ENCODE measurements at places on chromosomes 1 and 21. TPM values are rescaled to one million over a fixed set of nuclear protein-coding genes. Genes with fewer than 3 reads are reported as not detected.

The STMN1 gene
- 4.7 TPM for total RNA-seq

DNA sequence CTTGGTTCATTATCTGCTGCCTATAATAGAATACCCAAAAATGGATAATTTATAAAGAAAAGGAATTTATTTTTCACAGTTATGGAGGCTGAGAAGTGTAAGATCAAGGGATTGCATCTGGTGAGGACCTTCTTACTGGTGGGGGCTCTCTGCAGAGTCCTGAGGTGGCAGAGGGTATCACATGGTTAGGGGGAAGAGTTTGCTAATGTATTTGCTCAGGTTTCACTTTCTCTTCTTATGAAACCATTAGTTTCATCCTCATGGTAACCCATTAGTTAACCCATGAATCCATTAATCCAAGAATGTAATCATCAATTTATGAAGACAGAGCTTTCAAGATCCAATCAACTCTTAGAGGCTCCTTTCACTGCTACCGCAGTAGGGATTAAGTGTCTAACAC lies 120.6 kb downstream of the DNM3 start:
- H3K4me1 ChIP-seq, result no peaks in the 10 kb centered on the region
- H3K4me3 ChIP-seq, result no peak overlapping the region
- no peak for DNase-seq
- H3K36me3 ChIP-seq, result no peaks in the 10 kb centered on the region
- no peaks in the 10 kb centered on the region for H3K27me3 ChIP-seq

DNA sequence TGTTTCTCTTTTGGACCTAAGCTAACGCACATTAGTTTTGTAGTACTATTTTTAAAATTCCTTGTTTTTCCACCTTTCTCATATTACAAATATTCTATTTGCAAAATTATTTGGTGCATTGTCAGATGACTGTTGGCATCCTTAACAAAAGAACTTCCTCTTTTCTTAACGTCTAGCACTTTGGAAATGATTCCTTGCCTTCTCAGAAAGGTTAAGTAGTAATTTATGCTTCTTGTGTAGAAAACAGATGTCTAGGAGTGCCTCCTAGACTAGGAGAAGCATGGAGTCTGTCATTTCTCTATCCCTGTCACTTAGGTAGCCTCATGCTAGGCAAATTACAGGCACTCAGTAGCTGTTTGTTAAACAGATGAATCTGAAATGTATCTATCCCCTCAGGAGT lies 64.4 kb downstream of the HSPA13 start:
- H3K4me1 ChIP-seq, result no peaks in the 10 kb centered on the region
- no peak overlapping the region for H3K4me3 ChIP-seq
- no peaks in the 10 kb centered on the region for H3K27me3 ChIP-seq
- no peaks in the 10 kb centered on the region for H3K36me3 ChIP-seq

GRCh38 chr21:34846601-34847112 lies 177.9 kb downstream of the CLIC6 start:
- peak; percentile 90 for DNase-seq
- peak overlapping the region; percentile 85 for H3K27ac ChIP-seq
- H3K4me3 ChIP-seq, result no peak overlapping the region
- H3K4me1 ChIP-seq, result peaks cover 57% of the 10 kb centered on the region

- DNase-seq, result no peak
- no peak overlapping the region for H3K27ac ChIP-seq
- no peaks in the 10 kb centered on the region for H3K27me3 ChIP-seq
Observed at GRCh38 chr1:229136822-229137221, 134.1 kb upstream of the RAB4A start.

DNA sequence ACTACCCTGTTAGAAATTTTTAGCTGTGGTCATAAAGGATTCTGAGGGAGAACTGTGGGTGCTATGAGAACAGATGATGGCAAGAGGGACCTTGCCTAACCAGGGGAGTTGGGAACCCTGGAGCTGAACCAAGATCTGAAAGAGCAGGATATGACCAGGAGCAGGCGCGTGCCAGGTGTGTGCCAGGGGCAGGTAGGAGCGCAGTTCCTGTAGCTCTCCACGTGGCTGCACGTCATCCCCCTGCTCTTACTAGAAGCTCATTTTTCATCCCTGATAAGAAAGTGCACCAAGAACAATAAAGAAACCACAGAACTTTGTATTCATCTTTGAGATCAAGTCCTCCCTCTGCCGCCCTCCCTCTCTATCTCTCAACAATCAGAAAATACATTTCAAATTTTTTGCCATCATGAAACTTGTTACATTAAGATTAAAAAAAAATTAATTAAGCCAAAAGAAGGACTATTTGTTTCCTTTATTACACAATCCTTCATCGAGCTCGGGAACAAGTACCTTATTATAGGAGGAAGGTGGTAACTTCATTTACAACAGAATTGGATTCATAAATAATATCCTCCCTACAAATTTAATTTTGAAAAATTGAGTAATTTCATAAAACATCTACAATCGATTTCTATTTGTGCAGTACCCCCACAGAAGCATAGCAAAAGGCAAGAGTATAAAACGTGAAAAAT lies 78.5 kb downstream of the SLC35F3 start:
- H3K27me3 ChIP-seq, result no peaks in the 10 kb centered on the region
- H3K4me3 ChIP-seq, result no peak overlapping the region
- H3K4me1 ChIP-seq, result no peaks in the 10 kb centered on the region

DNA sequence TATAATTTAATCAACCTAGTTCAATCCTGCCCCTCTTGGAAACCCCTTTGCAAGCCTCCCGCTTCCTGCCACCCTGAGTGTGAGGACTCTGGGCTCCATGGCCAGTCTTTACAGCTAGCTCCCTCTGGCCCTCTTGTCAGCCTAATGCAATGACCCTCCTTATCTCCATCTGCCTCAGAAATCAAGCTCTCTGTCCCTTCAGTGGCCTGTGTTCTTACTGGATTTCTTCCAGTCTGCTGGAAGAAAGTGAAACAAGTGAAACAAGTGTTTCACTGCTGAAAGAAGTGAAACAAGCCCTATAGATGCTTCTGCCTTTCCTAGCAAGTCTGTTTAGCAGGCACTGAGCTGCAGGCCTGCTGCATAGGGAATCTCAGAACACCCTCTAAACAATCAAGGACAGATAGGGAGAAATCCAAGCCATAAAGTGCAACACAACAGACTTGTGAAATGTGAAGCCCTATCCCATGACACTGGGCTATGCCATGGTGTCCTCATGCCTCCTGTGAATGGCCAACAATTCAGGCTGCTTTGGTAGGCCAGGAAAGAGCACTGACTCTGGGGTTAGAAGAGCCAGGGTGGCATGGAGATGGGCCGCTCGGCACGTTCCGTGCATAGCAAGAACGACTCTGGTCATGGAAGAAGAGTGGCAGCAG lies 55.9 kb downstream of the FAM163A start:
- H3K27ac ChIP-seq, result peak overlapping the region; percentile 37
- H3K4me3 ChIP-seq, result no peak overlapping the region

GRCh38 chr1:19035377-19036040 lies 79.0 kb upstream of the IFFO2 start:
- no peaks in the 10 kb centered on the region for H3K36me3 ChIP-seq
- no peak overlapping the region for H3K4me3 ChIP-seq
- DNase-seq, result no peak
- no peak overlapping the region for H3K27ac ChIP-seq
- peaks cover 7% of the 10 kb centered on the region for H3K27me3 ChIP-seq

- no peaks in the 10 kb centered on the region for H3K27me3 ChIP-seq
- peak overlapping the region; percentile 28 for H3K27ac ChIP-seq
- DNase-seq, result no peak
- H3K4me3 ChIP-seq, result no peak overlapping the region
- H3K4me1 ChIP-seq, result peaks cover 34% of the 10 kb centered on the region
Observed at GRCh38 chr1:21266119-21266774, 24.0 kb downstream of the ECE1 start.

GRCh38 chr1:155342842-155343241 lies 22.1 kb downstream of the RUSC1 start:
- no peaks in the 10 kb centered on the region for H3K27me3 ChIP-seq
- peaks cover 5% of the 10 kb centered on the region for H3K36me3 ChIP-seq
- H3K4me1 ChIP-seq, result no peaks in the 10 kb centered on the region
- DNase-seq, result no peak
- no peak overlapping the region for H3K27ac ChIP-seq
- no peak overlapping the region for H3K4me3 ChIP-seq

- no peaks in the 10 kb centered on the region for H3K27me3 ChIP-seq
- H3K4me3 ChIP-seq, result no peak overlapping the region
- H3K27ac ChIP-seq, result no peak overlapping the region
- DNase-seq, result no peak
- H3K4me1 ChIP-seq, result no peaks in the 10 kb centered on the region
Observed at GRCh38 chr1:43438953-43439581, 14.7 kb downstream of the HYI start.

DNA sequence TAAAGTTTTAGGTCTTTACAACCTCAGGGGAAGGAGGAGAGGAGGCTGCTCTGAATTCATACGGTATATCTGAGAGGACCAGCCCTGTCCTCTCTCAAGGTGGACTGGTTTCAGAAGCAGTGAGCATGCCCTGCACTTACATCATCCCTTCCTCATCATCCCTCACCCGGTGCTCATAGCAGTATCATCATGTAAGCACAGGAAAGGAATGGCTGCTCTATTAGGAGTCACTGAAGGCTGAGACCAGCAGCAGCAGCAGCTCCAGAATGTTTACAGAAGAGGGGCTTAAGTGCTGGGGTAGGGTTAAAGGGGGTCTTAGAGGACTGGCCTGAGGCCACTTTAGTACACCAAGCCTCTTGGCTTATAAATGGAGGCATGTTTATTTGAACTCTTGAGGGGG lies 185.9 kb downstream of the AK5 start:
- H3K36me3 ChIP-seq, result no peaks in the 10 kb centered on the region
- no peak overlapping the region for H3K27ac ChIP-seq
- H3K4me1 ChIP-seq, result no peaks in the 10 kb centered on the region
- H3K4me3 ChIP-seq, result no peak overlapping the region
- no peaks in the 10 kb centered on the region for H3K27me3 ChIP-seq
- DNase-seq, result no peak

The SLC1A7 gene
- 0.25 TPM for total RNA-seq

GRCh38 chr1:78045926-78046778 lies at the start of gene GIPC2:
Gene GIPC2 (plus strand): TSS chr1:78045966. CDS start chr1:78046095, 129 bp downstream.
- H3K4me1 ChIP-seq, result peaks cover 17% of the 10 kb centered on the region
- H3K27me3 ChIP-seq, result no peaks in the 10 kb centered on the region
- no peak for DNase-seq
- H3K27ac ChIP-seq, result peak within 1 kb of the TSS; percentile 70

DNA sequence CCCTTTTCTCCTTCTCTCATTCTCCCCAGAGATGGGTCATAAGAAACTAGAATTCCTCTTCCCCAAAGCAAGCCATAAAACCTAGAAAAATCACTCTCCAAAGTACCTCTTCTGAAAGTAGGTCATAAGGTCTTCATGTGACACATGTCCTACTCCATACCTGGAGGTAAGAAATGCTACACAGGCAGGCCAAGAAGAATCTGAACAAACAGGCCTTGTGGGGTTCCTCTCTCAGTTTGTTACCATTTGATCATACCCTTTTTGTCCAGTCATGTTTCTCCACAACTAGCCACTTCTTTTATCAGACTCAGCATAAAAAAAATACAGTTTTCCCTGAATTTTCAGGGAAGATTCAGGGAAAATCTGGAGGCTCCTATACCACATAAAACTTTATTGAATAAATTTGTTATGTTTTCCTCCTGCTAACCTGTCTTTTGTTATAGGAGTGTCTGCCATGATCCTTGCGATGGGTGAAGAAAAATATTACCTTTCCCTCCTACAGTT lies 134.4 kb upstream of the LMO4 start:
- DNase-seq, result no peak
- H3K27ac ChIP-seq, result no peak overlapping the region
- no peak overlapping the region for H3K4me3 ChIP-seq
- no peaks in the 10 kb centered on the region for H3K36me3 ChIP-seq

- H3K36me3 ChIP-seq, result no peaks in the 10 kb centered on the region
- H3K4me3 ChIP-seq, result no peak overlapping the region
- no peak for DNase-seq
- H3K27ac ChIP-seq, result no peak overlapping the region
- no peaks in the 10 kb centered on the region for H3K4me1 ChIP-seq
Observed at GRCh38 chr1:81547912-81548303, 252.8 kb upstream of the ADGRL2 start.

GRCh38 chr1:44894591-44894990 lies 51.5 kb upstream of the PTCH2 start:
- no peaks in the 10 kb centered on the region for H3K27me3 ChIP-seq
- no peaks in the 10 kb centered on the region for H3K36me3 ChIP-seq
- no peaks in the 10 kb centered on the region for H3K4me1 ChIP-seq
- H3K4me3 ChIP-seq, result no peak overlapping the region

DNA sequence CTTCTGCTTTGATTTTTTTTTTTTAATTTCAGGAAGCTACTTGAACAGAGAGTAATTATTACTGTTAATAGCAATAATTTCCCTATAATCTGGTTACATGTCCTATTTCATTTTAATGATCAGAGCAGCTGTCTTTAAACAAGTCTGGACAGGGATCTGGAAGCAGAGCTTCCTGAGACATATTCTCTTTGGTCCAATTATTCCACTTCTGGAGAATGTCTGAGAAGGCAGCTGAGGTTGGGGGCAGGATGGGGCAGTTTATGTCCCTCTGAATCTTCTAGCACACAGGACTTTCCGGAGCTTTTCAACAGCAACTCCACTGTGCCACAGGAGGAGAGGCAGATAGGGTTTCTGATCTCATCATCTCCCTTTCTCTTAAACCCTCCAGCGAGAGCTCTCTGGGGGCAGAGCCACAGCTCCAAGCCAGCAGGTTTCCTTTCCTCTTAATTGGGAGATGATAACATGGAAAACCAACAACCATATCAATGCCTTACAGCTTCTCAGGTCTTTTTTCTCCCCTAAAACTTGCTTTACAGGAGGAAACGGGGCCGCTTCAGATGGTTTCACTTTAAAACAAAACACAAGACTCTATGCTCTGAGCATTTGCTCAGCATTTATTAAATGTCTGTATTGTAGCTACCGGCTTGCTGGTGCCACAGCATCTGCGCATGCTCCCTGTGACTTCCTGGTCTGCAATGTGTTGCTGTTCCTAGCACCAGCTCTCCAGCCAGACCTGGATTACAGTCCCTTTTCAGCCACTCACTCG lies 425.7 kb upstream of the USP24 start:
- H3K27me3 ChIP-seq, result no peaks in the 10 kb centered on the region
- H3K4me1 ChIP-seq, result peaks cover 4% of the 10 kb centered on the region
- peak; percentile 43 for DNase-seq
- peak overlapping the region; percentile 26 for H3K27ac ChIP-seq
- peak overlapping the region; percentile 38 for H3K4me3 ChIP-seq

The IQCC gene
- total RNA-seq, result 0.82 TPM

The CHD1L gene
- 9.0 TPM for total RNA-seq

GRCh38 chr1:92447033-92447681 lies 39.6 kb downstream of the GFI1 start:
- no peaks in the 10 kb centered on the region for H3K36me3 ChIP-seq
- no peaks in the 10 kb centered on the region for H3K27me3 ChIP-seq
- H3K4me3 ChIP-seq, result no peak overlapping the region
- H3K27ac ChIP-seq, result no peak overlapping the region

DNA sequence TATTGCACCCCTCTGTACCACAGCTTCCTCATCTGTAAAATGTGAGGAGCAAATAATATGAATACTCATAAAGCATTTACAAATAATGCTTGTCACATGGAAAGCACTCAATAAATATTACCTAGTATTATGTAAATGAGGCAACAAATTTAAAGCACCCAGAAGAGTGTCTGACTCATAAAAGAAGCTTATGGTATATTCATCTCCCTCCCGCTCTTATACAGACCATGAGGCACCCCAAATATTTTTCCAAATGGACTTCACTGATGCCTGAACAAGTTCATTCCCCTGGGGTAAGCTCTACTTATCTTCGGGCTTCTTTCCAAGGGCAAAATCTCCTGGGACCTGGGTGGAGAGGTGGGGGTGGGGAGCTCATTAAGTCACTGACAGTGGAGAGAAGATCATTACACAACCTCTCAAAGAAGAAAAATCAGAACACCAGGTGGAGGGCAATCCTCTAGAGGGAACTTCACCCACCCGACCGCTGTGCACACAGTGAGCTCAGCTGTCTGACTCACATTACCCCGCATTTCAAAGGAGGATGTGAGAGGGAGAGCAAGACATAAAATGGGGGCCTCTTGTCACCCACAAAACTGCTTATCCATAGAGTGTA lies 166.2 kb downstream of the ASTN1 start:
- no peak overlapping the region for H3K4me3 ChIP-seq
- no peaks in the 10 kb centered on the region for H3K27me3 ChIP-seq
- no peaks in the 10 kb centered on the region for H3K4me1 ChIP-seq
- H3K27ac ChIP-seq, result no peak overlapping the region
- no peaks in the 10 kb centered on the region for H3K36me3 ChIP-seq

All from gastrocnemius medialis (tissue), 4 donors.